Renal cortical epithelial cell (primary cell): ENCODE measurements at places on chromosomes 16 and 17.

- peak; percentile 40 for DNase-seq
Observed at GRCh38 chr17:55332296-55333041, 67.7 kb downstream of the HLF start.

DNA sequence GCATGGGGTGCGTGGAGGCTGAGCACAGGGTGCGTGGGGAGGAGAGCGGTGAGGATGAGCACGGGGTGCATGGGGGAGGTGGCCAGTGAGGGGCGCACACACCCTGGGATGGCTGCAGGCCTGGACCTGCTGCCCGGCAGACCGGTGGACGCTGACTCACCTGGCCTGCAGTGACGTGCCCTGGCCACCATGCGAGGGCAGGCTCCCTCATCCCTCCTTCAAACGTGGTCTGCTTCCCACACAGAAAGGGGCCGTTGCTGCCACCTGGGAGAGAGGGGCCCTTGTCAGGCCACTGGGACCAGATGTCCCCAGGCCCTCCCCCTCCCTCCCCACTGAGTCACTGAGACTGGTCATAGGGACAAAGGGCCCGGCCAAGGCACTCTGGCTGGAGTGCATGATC, 20.1 kb upstream of the APRT start:
- DNase-seq = no peak

DNA sequence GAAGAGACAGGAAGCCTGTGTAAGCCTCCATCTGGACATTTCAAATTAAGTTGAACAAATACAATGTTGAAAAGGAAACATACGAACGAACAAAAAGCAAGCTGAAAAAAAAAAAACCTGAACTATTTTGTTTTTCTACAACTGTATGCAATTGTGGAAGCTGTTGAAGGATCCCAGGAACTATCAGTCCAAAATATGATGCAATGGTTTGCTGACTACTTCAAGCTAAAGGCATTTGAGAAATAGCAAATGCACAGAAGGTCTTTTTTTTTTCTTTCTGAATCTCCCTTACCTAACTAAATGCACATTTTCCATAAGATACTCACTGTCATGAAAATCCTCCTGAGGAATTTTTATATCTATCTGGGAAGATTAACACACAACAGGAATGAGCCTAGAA, 40.2 kb downstream of the MAF start:
- no peak for DNase-seq

DNA sequence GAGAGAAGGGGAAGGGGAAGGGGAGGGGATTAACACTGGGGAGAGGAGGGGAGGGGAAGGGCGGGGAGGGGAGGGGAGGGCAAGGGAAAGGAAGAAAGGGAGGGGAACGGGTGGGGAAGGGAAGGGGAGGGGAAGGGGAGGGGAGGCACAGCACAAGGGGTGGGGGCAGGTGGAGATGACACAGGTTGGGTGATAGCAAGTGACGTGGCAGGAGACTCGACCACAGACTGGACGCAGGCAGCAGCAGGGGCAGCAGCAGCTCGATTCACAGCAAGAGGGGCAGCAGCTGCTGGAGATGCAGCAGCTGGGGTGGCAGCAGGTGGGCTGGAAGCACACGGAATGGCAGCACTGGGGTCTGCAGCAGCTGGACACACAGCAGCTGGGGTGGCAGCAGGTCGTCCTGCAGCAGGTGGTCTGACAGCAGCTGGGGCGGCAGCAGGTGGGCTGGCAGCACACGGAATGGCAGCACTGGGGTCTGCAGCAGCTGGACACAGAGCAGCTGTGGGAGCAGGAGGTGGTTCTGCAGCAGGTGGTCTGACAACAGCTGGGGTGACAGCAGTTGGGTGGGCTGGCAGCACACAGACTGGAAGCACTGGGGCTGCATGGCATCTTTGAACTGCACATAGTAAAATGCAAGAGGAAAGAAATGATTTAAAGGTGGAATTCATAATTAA, at the start of gene KRTAP4-16:
TSS of gene KRTAP4-16 (minus strand) at position 624 of the 674 bp plus-strand sequence. CDS start at position 624, 0 bp downstream.
- no peak for DNase-seq

DNA sequence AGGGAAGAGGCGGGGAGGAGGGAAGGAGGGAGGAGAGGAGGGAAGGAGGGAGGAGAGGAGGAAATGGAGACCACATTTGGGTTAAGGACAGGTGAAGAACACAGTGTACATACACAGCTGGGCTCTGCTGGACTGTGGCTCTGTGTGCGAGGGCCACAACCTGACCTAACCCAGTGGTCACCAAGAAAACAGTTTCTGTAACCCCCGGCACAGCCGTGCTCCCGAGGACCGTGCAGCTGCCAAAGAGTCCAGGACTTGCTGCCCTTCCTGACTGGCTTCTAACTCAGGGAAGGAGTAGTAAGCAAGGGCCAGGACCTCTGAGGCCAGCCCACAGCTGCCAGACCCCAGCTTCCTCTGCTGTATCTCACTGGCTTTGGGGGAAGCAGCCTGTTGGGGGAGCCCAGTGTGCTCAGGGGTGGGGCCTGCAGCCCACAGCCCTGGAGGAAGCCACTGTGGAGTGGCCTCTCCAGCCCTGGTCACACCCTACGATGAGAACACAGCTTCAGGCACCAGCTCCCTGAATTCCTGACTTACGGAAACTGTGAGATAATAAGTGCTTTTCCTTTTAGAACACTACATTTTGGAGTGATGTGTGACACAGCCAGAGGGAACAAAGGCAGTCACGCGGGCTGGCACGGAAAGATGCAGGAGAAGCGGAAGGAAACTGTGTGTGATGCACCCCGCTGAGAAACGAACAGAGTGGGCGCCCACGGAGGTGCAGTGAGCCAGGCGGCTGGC, 32.3 kb downstream of the SLC7A5 start:
- no peak for DNase-seq

DNA sequence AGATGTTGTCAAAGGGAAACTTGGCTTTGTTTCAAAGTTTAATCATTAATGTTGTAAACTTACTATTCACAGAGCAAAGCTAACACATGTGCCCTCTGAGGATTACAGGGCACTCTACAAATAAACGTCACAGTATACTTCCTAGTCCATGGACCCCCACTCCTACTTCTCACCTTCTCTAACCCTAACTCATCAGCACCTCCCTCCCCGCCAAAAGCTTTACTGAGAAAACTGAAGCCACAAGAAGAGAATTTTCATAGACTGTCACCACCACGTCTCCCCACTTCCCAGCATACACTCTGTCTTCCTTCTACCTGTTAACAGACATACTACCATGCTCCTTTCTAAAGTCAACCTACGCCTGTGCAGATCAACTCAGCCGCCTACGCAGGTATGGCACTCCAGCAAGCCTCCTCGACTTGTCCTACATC, 29.0 kb downstream of the HELZ start:
- peak; percentile 86 for DNase-seq

DNA sequence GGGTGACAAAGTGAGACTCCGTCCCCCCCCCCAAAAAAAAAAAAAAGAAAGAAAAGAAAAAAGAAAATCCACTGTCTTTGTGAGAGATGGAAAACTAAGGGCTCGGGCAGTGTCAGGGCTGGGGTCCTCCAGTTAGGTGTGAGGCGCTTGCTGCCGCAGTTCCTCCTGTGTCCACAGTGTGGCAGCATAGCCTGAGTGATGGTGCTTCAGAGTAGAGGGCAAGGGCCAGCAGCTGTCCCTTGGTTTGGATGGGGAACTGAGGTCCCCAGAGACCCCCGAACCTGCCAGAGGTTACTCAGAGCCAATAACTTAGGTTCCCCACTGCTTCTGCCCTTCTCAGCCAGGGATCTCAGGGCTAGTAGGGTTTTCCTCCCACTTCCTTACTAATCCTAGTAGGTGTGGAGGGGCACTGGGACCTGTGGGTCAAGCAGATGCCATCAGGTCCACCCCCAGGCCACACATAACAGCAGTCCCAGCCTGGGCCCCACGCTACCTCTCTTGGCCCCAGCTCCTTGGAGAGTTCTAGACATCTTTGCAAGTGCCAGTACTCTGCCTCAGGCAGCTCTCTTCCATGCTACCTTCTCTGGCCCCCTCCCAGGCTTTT, 7.9 kb upstream of the LLGL1 start:
- DNase-seq = peak; percentile 30

GRCh38 chr17:69466905-69467667, 52.6 kb downstream of the MAP2K6 start:
- peak; percentile 94 for DNase-seq

- DNase-seq = no peak
Observed at GRCh38 chr17:2542456-2542855, 30.8 kb upstream of the METTL16 start.

- no peak for DNase-seq
Observed at GRCh38 chr16:50899951-50900350, 158.1 kb downstream of the CYLD start.

DNA sequence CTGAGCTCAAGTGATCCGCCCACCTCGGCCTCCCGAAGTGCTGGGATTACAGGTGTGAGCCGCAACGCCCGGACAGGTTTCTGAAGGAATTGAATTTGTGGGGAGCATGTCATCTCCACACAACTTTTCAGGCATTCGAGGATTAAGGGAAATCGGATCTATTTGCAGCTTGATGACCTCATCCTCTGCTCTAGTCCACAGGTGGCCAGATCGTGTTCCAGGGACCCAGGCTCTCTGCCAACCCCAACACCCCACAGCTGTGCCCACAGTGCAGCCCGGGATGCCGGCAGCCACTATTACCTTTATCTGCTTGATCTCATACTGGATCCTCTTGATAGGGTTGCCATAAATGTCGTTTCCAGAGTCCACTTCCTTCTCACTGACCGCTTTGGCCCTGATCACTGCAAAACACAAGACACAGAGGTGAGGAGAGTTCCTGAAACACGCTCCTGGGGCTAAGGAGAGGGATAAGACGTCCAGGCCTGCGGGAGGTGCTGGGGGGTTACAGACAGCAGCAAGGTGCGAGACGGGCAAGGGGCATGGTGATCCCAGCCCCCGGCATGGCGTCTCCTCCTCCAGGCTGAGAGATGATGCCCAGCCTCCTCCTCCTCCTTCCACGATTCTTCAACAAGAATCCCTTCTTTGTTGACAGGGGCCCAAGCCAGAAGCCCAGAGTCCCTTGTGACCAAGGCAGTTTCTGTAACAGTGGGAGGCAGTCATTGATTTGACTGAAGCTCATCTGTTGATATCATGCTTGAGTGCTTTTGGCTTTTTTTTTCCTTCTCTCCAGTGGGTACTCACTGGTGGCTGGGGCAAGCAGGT, 29.3 kb downstream of the CEP295NL start:
- DNase-seq = peak; percentile 22

- no peak for DNase-seq
Observed at GRCh38 chr17:48612456-48612853, 1.6 kb upstream of the HOXB7 start.

GRCh38 chr17:56598466-56598865, 5.0 kb downstream of the NOG start:
- peak; percentile 18 for DNase-seq

- DNase-seq = no peak
Observed at GRCh38 chr16:71883168-71883848, 674 bp downstream of the ZNF821 start.

GRCh38 chr17:81298325-81298990, 3.4 kb upstream of the SLC38A10 start:
- DNase-seq = no peak

DNA sequence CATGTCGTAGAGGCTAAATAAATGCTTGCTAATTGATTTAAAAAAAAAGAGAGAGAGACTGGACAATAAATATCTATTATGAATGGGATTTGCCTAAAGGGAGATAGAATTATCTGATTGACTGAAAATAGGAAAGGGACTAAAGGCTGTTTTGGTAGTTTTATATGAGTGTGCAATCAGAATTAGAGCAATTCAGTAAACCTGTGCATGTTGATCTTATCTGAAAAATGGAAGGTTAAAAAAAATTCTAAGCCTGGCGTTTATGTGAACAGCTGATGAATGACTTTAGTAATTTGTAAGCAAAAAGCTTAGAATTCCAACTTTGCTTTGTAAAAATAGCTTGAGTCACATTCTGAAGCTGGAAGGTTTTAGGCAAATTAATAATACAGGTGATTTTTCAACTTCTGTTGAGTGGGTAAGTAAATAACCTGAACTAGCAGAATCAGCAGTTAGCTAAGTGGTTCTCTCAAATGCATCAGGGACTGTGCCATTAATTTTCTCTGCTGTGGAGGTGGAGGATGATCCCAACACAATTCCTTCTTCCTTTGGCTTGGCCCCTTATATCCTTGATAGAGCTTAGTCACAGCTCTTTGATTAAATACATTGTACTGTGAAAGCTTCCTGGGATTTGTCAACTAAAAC, 254.4 kb downstream of the PHKB start:
- no peak for DNase-seq

- DNase-seq = no peak
Observed at GRCh38 chr16:67936880-67937605, 393 bp upstream of the PSMB10 start.

DNA sequence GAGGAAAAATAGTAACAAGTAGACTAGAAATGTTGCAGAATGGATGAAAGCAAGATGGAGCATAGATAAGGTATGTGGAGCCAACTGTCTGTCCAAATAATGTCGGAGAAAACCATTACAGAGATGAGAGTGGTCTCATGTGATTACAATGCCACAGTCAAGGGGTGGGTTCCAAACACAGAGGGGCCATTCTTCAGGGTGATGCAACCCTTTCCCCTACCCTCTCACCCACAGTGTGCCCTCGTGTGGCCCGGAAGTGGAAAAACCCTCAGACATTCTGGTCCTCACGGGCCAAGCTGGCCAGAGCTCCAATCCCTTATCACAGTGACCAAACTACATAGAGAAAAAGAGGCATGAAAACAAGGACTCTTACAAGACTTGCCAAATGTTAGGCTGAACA, 17.7 kb upstream of the HS3ST3A1 start:
- no peak for DNase-seq

GRCh38 chr17:43888548-43888947, 18.8 kb downstream of the MPP2 start:
- no peak for DNase-seq

DNA sequence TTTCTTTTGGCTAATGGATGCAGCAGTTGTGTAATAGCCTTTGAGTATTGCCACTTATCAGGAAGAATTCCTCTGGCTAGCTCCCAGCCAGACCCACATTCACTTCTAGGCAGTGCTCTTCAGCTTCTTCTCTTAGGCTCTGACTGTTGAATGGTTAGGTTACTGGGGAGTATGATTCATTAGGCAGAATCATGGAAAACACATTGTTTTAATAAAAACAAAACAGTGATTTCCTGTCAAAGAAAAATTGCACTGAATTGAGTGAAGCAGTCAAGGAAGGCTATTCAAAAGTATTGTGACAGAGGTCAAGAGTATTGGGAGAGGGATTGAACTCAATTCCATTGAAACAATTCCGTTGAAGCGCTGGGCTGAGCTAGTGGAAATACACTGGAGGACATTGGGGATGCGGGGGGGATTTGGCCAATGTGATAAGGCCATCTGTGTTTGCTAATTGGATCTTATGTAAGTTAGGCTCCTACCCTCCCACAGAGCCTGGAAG, 68.0 kb downstream of the CNTNAP4 start:
- no peak for DNase-seq

GRCh38 chr17:78944956-78945355, 19.8 kb upstream of the TIMP2 start:
- DNase-seq = no peak

DNA sequence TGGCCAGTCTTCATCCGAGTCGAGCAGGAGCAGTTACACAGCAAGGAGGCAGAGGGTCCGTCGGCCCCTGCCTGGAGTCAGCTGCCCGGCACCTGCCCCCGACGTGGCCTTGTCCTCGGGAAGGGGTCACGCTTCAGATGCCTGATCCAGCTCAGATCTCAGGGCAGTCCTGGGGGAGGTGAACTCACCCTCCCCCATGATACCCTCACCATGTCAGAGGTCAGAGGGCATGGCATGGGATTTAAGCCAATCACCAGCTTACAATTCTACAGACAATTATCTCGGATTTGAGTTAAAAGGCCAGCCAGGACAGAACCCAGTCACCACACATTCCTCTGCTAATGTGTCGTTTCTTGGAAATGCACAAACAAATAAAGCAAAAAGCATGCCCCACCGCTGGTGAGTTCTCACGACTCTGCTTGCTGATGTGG, 211.3 kb downstream of the FOXL1 start:
- peak; percentile 73 for DNase-seq

- DNase-seq = no peak
Observed at GRCh38 chr17:39618956-39619785, 7.6 kb upstream of the PPP1R1B start.
